Right lobe of liver (tissue), 6 donors: ENCODE measurements at places on chromosomes 12 and 14. TPM values are rescaled to one million over a fixed set of nuclear protein-coding genes. Genes with fewer than 3 reads are reported as not detected.

DNA sequence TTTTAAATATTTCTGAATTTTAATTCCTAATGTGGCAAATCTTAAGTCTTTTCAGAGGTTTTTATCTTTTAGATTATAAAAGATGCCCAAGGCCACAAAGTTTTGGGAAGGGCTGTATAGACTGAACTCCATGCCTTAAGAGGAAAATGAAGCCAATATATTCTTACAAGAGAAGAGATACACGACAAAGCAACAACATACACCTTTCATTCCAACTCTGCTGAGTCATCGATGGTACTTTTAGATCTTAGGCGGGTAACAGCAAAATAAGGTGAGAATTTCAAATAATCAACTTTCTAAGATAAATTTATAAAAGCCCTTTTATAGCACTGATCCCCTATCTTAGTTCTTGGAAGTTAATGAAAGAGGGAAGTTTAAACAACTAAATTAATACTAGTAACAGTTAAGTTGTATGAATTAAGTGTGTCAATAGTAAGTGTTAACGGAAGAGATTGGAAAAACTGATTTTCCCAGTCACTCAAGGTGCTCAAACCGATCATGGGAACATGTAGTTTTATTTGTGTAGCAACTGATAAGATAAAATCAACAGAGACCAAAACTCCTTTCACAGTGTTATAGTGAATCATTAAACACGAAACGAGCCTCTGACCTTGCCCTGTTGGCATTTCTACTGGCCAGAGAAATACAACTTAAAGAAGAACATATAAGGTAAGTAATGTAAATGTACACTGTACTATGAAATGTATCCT lies 18.8 kb upstream of the PIK3C2G start:
- H3K27me3 ChIP-seq, result no peaks in the 10 kb centered on the region
- DNase-seq, result peak; percentile 67
- no peaks in the 10 kb centered on the region for H3K36me3 ChIP-seq
- peak overlapping the region; percentile 86 for H3K27ac ChIP-seq
- no peak overlapping the region for H3K4me3 ChIP-seq

DNA sequence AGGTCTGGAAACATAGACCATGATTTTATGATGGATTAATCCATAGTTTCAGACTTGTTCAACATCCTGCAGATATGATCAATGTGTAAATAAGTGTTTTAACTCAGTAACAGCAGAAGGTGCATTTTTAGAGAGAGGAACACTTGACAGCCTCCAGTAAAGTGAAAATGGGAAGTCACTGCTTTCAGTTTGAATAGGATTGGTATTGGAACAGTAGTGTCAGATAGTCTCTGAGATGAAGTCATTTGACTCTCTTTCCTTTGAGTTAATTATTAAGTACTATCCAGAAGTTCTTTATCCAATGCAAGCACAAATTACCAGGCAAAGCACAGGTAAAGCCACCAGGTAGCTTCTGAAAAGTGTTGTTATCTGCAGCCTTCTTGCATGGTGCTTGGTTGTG lies 14.5 kb upstream of the NAV3 start:
- no peaks in the 10 kb centered on the region for H3K4me1 ChIP-seq
- H3K36me3 ChIP-seq, result no peaks in the 10 kb centered on the region
- H3K27ac ChIP-seq, result no peak overlapping the region
- no peak overlapping the region for H3K4me3 ChIP-seq

DNA sequence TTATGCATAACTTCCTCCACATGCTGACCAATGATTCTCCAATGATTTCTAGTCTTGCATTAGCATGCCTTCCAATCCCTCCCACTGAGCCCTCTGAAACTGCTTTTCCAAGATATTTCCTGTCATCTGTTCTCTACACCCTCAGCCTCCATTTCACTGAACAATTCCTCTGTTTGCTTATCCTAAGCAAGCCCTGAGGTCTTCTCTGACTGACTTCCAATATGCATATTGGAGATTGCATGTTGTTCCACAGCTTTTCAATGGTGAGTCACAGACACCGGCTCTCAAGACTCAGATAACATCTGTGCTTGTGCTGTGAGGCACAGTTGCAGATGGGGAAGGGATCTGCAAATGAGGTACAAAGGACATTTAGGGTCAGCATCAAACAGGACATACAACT lies 141.0 kb downstream of the SLC16A7 start:
- peaks cover 5% of the 10 kb centered on the region for H3K4me1 ChIP-seq
- no peaks in the 10 kb centered on the region for H3K36me3 ChIP-seq
- no peak for DNase-seq
- no peaks in the 10 kb centered on the region for H3K27me3 ChIP-seq
- H3K27ac ChIP-seq, result no peak overlapping the region

The B4GALNT3 gene
- total RNA-seq, result 0.20 TPM

DNA sequence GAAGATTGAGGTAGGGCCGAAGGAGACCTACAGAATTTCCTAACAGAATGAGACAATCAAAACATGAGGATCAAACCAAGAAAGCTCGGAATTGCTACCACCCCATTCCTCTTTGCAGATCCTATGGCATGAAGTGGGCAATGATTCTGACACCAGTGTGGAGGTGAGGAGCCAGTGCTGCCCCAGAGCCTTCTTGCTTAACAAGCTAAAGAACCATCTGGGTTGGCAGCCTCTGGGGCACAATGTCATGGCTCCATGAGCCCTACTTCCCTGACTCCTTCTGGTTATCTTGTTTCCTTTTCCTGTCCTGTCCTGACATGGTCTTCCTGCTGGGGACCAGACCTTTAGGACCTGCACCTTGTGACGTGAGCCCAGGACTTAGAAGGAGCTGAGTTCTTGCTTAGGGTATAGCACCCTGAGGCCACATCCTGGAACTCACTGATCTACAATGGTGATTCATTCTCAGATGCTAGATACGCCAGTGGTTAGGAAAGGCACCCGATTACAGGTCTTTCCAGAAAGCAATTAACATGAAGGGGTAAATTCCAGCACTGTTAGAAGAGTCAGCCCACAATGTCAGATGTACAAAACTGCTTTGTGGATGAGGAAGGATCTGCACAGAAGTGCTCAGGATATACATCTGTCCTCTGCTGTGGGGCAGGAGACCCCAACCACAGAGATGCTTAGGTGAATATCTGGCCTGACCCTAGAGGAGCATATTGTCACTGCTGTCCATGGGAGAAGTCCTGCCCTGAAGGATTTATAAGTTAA lies 324.2 kb downstream of the ZFP36L1 start:
- no peaks in the 10 kb centered on the region for H3K27me3 ChIP-seq
- no peak overlapping the region for H3K4me3 ChIP-seq
- no peaks in the 10 kb centered on the region for H3K4me1 ChIP-seq
- DNase-seq, result no peak

GRCh38 chr12:25502118-25502517 lies 51.0 kb downstream of the LMNTD1 start:
- H3K36me3 ChIP-seq, result no peaks in the 10 kb centered on the region
- H3K4me3 ChIP-seq, result no peak overlapping the region
- no peak for DNase-seq
- H3K27ac ChIP-seq, result no peak overlapping the region

DNA sequence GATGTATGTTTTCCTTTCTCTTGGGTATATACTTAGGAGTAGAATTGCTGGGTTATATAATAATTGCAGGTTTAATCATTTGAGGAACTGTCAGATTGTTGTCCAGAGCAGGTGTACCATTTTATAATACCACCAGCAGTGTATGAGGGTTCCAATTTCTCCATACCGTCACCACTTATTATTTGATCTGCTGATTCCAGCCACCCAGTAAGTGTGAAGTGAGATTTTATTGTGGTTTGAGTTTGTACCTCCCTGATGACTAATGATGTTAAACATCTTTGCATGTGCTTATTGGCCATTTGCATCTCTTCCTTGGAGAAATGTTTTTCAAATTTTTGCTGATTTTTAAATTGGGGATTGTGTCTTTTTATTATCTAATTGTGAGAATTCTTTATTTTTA lies 15.1 kb downstream of the NCKAP5L start:
- no peak overlapping the region for H3K27ac ChIP-seq
- DNase-seq, result no peak
- no peaks in the 10 kb centered on the region for H3K27me3 ChIP-seq
- H3K4me3 ChIP-seq, result no peak overlapping the region

DNA sequence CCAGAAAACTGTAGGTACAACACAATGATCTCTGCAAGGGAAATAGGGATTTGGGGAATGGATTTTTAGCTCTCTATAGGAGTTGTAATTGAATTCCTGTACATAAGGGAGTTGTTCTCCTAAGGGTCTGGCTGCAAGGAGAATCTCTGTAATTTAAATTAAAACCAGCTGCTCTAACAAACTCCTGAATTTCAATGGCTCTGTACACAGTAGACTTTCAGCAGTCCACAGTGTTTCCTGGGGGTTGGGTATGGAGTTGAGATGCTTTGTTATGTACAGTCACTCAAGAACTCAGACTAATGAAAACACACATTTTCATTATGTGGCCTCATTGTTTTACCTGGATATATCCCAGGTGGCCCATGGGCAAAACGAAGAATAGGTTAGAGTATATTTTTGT lies 93.2 kb downstream of the NAV3 start:
- H3K27me3 ChIP-seq, result no peaks in the 10 kb centered on the region
- no peak overlapping the region for H3K27ac ChIP-seq
- no peaks in the 10 kb centered on the region for H3K36me3 ChIP-seq
- no peak overlapping the region for H3K4me3 ChIP-seq
- H3K4me1 ChIP-seq, result no peaks in the 10 kb centered on the region
- DNase-seq, result no peak

DNA sequence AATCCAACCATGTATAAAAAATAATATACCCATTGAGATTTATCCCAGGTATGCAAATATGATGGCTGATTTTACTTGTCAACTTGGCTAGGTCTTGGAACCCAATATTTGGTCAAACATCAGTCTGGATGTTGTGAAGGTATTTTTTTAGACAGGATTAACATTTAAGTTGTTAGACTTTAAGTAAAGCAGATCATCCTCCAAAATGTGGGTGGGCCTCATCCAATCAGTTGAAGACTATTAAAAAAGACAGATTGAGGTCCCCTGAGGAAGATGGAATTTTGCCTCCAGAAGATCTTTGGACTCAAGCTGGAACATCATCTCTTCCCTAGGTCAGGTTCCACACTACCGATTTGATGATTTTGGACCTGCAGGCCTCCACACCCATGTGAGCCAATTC lies 271.2 kb downstream of the TMEM121 start:
- H3K27ac ChIP-seq, result no peak overlapping the region
- no peaks in the 10 kb centered on the region for H3K27me3 ChIP-seq
- no peaks in the 10 kb centered on the region for H3K4me1 ChIP-seq
- no peak for DNase-seq

- H3K4me3 ChIP-seq, result no peak overlapping the region
- no peak overlapping the region for H3K27ac ChIP-seq
- H3K4me1 ChIP-seq, result no peaks in the 10 kb centered on the region
Observed at GRCh38 chr12:45183246-45183645, 32.6 kb upstream of the ANO6 start.

The CSRP2 gene
- total RNA-seq, result 22.1 TPM

The TRAF3 gene
- 9.3 TPM for total RNA-seq

DNA sequence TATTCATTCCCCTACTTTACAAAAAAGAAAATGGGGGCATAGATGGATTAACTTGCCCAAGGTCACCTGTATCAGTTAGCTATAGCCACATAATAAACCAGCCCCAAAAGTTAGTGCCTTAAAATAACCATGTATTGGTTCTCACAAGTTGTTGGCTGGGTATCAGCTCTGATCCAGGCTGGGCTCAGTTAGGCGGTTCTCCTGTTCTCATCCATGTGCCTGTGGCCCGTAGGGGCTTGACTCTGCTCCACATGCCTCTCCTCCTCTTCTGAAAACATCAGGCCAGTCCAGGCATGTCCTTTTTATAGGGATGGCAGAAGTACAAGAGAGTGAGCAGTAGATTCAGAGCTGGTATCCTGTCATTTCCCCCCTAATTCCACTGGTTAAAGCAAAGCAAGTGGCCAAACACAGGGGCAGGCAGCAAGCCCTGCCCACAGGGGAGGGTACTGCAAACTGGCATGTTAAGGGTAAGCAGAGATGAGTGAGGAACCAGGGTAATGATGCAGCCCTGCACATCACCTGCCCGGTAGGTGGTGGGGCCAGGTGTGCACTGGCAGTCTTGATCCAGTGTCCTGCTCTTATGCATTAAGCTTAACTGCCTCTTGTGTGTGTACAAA lies 47.9 kb upstream of the TUNAR start:
- no peak overlapping the region for H3K4me3 ChIP-seq
- H3K4me1 ChIP-seq, result no peaks in the 10 kb centered on the region
- no peaks in the 10 kb centered on the region for H3K36me3 ChIP-seq
- H3K27me3 ChIP-seq, result no peaks in the 10 kb centered on the region
- no peak for DNase-seq

DNA sequence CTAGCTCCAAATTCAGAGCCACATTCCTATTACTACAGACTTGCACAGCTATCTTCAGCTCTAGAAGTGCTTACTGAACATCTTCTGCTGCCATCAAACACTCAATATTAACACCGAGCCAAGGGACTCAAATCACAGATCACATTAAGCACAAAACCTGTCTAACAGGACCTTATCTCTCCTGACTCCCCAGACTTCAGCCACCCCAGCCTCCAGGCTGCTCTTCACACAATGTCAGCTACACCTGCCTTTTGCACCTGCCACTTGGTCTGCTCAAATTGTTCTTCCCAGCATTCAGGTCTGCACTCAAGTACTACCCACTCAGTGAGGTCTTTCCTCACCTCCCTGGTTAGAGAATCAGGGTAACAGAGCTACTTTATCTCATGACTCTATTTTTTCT lies 57.1 kb downstream of the GALC start:
- no peaks in the 10 kb centered on the region for H3K4me1 ChIP-seq
- DNase-seq, result no peak
- H3K4me3 ChIP-seq, result no peak overlapping the region
- no peaks in the 10 kb centered on the region for H3K27me3 ChIP-seq
- peaks cover 13% of the 10 kb centered on the region for H3K36me3 ChIP-seq
